ENCODE measurements at places on chromosomes 12 and 14.

GRCh38 chr12:26730481-26731350 lies 102.3 kb downstream of the ITPR2 start:
- DNase-seq = no peak

GRCh38 chr14:94295360-94296180 lies 2.5 kb upstream of the SERPINA10 start:
- DNase-seq = no peak

GRCh38 chr14:59147007-59147406 lies 41.5 kb upstream of the DAAM1 start:
- DNase-seq = no peak

DNA sequence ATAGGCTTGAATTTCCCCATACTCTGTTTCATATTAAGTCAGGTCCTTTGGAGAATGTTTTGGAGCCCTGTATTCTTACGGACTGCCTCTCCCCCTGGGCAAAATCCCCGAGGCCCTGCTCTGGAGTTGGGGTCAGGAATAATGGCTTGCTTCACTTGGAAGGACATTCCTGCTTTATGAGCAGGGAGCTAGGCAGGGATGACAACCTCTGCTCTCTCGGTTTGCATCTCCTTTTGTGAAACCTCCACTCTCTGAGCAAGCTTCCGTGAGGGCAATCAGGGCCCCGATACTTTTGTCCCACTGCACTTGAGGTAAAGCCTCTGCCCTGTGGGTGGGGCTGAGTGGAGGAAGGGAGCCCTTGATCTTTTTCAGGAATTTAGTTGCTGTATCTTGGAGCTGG lies 19.3 kb downstream of the OS9 start:
- DNase-seq = no peak

GRCh38 chr12:108843187-108843586 lies 14.2 kb downstream of the SSH1 start:
- DNase-seq = no peak

- no peak for DNase-seq
Observed at GRCh38 chr12:106189341-106189740, 50.6 kb upstream of the NUAK1 start.

GRCh38 chr12:30858471-30858870 lies 68.1 kb upstream of the TSPAN11 start:
- no peak for DNase-seq

DNA sequence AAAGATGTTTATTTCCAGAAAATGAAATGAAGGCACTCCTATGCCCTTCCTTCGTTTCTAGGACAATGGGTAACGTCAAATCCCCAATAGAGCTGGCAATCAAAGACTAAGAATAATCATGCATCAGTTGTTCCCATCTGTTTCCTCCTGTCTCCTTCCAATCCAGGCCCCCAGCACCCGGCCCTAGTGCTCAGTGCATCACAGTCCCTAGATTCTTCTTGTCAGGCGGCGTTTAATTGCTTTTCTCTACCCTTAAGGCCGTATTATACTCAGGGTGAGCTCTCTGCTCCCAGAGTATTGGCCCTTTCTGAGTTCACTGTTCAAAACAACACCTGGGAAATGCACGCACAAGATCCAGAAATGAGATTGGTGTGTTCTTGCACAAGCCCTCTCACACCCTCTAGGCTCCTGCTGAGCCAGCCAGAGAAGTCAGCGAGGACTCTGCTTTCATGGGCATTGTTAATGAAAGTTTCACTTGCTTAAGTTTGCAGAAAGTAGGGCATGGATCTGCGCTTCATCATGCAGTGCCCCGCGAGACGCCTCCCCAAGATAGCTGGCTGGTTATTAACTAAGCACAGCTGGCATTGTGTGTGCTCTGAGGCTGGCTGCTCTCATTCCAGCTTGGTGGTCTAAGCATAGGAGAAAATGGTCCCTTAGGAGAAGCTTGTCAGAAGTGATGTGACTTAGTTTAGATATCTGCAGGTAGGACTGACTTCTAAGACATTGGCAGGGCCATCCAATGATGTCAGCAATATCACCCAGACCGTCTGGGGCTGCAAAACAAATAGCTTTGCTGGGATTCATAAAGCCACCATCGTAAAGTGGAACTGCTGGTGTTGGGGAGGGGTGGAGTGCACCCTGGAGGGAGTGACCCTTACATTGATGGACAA lies 28.7 kb downstream of the CRACR2A start:
- DNase-seq = no peak

- no peak for DNase-seq
Observed at GRCh38 chr12:80413462-80413861, 30.6 kb upstream of the PTPRQ start.

DNA sequence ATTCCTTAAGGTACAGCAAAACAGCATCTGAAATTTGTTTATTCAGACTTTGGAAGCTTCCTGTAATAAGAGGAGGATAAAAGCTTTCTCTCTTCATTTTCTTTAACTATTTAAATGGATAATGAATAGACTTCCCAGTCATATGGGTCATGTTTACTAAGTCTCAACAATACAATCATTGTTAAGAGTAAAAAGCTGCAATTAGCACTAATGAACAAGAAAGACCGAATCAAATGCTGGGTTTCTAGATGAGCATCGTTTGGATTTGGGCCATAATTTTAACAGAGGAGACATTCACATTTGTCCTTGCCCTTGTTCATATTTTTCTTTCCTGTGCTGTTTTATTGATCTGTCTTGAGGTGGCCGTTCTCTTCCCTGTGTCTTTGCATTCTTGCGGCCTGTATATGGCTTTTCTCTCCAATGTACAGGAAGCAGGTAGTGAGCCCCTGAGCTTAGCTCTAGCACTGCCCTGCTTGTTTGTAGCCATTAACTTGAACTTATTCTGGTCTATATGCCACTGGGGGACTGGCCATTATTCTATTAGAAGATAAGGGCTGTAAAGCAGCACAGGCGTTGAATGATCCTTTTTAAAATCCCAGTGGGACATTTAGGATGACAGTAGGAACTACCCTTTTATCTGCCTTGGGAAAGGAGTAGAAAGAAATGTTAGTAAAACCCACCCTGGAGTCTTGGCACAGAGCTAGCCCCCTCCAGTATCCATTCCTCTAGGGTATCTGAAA lies 34.6 kb downstream of the ABHD12B start:
- no peak for DNase-seq

GRCh38 chr12:68446901-68447796 lies 115.0 kb upstream of the MDM1 start:
- no peak for DNase-seq

DNA sequence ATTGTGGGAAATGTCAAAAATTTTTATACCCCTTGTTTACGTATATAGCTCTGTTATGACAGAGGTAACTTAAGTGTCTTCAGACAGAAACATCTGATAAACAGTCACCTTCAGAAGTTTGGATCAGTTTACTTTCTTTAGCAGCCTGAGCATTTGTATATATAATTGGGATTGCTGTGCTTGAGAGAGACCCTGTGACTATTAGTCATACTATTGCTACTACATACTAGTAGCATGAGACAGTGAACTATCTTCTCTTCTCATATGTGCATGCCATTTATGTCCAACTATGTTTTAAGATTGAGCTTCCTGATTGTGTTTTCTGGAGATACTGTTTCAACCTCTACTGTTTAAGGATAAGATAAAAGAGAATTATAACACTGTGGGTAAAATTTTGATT lies 101.5 kb downstream of the PDE6H start:
- DNase-seq = no peak

- no peak for DNase-seq
Observed at GRCh38 chr12:132507656-132508490, 17.9 kb downstream of the FBRSL1 start.

GRCh38 chr14:51511265-51511664 lies 140.4 kb upstream of the FRMD6 start:
- no peak for DNase-seq

- no peak for DNase-seq
Observed at GRCh38 chr14:96727491-96727890, 69.7 kb upstream of the VRK1 start.

DNA sequence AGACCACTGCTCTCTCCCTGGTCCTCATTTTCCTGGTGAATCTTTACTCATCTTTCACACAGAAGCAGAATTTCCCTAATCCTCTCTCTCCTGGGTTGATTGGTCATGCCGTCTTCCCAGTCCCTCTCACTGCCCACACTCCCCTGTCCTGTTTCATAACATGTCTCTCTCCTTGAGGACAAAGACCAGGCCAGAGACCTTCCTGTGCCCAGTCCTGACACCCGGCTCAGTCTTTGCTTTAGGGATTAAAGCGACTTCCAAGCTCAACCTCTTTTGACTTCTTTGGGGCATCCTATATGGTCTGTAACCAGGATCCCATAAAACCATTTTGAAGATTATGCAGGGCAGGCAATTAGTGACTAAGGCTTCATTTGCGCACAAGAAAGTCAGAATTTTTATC lies 105.5 kb downstream of the BCL11B start:
- no peak for DNase-seq

- DNase-seq = no peak
Observed at GRCh38 chr14:92716131-92716530, 32.3 kb downstream of the LGMN start.

- no peak for DNase-seq
Observed at GRCh38 chr14:38108681-38109080, 99.0 kb upstream of the SSTR1 start.

- DNase-seq = no peak
Observed at GRCh38 chr14:64646103-64646502, 58.1 kb upstream of the PLEKHG3 start.
